ENCODE measurements at places on chromosomes 3 and 15.

GRCh38 chr3:131708241-131708640 lies 205.5 kb upstream of the MRPL3 start:
- no peak for DNase-seq

- DNase-seq, result peak; percentile 98
Measured at GRCh38 chr3:111071257-111072030, at the start of gene NECTIN3. NECTIN3 (plus strand) TSS chr3:111071816; CDS start chr3:111072018, 202 bp downstream.

GRCh38 chr3:21226086-21226485 lies 524.9 kb downstream of the ZNF385D start:
- DNase-seq, result no peak

DNA sequence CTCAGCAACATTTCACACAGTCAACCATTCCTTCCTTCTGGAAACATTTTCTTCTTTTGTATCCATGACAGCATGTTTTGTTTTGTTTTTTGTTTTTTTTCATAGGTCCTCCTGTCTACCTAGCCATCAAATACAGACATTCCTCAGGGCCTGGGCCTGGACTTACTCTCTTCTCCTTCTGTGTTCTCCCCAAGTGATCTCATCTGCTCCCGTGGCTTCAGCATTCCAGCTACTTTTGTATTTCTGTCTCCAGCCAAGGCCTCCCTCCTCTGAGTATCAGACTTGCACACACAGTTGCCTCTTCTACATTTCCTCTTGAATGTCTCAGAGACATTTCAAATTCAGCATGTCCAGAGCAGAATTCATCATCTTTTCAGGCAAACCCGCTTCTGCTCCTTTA lies 82.4 kb downstream of the HCN4 start:
- DNase-seq, result no peak

DNA sequence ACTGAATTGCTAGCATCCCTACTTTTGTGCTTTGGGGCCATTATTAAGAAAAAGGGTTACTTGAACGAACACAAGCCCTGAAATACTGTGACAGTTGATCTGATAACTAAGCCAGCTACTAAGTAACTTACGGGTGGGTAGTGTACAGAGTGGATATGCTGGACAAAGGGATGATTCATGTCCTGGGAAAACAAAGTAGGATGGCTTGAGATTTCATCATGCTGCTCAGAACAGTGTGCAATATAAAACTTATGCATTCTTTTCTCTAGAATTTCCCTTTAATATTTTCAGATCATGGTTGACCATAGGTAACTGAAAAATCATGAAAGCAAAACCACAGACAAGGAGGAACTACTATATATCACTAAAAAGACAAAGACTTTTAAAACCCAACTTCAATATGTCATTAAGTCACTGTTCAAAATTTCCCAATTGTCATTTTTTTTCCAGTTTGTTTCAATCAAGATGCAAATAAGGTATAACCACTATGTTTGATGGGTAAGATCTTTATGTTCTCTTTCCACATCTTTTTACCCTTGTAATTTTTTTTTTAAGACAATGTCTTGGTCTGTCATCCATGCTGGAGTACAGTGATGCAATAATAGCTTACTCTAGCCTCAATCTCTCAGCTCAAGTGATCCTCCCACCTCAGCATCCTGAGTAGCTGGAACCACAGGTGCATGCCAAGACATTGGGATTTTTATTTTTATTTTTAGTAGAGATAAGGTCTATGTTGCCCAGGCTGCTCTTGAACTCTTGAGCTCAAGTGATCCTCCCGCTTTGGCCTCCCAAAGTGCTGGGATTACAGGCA lies 67.7 kb downstream of the IFT80 start:
- peak; percentile 16 for DNase-seq

DNA sequence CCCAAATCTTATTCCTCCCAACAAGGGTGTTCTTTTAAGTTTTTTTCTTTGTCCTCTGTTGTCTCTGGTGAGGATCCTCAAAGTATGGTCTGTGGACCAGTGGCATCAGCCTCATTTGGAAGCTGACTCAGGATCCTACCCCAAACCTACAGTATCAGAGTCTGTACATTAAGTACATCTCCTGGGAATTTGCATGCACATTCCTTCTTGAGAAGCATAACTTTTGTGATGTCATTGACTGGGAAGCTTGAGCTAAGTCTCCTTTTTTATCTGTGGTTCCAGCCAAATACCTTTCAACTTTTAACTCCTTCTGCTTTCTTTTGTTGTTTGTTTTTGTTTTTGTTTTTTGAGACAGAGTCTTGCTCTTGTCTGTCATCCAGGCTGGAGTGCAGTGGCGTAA lies 40.5 kb downstream of the ARMC8 start:
- peak; percentile 47 for DNase-seq

DNA sequence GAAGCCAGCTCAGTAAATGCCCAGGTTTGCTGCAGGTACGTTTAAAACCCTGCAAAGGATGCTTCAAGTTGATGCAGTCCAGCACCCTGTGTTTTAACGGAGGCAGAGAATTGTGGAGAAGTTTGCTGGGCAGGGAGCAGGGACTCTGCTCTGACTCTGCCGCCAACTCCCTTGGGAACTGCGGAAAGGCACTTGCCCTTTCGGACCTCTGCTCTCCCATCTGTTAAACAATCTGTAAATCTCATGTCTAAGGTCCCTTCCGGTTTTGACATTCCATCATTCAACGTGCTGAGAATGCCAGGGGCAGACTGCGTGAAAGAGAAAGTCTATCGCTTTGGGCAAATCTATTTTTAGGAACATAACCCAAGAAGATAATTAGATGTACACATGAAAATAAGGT lies 184.5 kb downstream of the OPA1 start:
- no peak for DNase-seq

- no peak for DNase-seq
Measured at GRCh38 chr3:192128060-192128459, 599.3 kb downstream of the FGF12 start.

DNA sequence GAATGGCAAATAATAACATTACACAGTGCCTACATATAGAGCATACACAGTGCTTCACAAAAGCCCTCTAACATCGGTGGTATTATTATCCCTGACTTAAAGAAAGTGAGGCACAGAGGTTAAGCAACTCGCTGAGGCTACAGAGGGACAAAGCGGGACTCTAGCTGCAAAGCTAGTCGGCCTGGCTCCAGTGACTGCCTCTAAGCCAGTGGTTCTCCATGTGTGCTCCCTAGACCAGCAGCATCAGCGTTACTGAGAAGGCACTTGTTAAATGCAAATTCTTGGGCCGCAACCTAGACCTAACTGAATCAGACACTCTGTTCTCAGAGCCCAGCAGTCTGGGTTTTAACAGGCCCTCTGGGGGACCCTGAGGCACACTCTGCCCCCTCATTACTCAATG lies 33.1 kb upstream of the LIPC start:
- no peak for DNase-seq

DNA sequence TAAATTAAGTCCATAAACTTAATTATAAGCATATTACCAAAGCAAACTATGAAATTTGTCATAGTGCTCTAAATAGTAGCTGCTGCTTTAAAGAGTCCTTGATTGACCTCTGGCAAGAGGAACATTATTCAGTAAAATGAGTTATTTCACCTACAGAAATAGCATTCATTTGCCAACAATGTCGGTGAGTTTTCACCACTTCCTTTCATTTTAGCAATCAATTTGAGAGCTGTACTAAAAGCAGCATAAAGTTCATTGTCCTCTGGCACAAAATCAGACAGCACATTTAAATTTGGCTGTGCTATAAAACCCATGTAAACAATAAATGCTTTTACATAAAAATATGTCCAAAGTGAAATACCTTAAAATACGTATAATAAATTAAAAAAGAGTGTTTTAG lies 1515.7 kb downstream of the SI start:
- no peak for DNase-seq

- DNase-seq, result no peak
Measured at GRCh38 chr15:52798529-52799101, 8.5 kb upstream of the ONECUT1 start.

DNA sequence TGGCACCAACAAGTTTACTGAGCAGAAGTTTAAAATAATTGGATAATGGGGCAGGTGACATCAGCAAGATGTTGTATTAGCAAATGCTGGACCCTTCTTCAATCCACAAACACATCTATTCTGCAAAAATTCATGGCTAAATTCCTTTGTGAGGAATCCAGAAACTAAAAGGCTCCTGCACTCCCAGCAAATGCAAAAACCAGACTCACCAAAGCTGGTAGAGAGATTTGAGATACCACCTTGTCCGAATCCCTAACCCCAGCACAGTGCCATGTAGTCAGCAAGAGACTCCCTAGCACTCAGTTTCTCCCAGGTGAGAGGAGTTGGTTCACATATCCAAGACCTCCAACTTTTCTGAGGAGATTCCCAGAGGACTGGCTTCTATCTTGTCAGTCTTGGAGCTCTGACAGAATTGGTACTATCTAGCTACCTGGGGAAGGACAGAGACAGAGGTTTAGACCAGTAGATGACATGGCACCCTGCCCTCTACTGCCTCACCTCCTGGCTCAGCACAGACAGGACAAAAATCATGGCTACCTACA lies 21.8 kb downstream of the GREM1 start:
- DNase-seq, result no peak

GRCh38 chr3:16881896-16882630 lies 2.7 kb upstream of the PLCL2 start:
- DNase-seq, result no peak

DNA sequence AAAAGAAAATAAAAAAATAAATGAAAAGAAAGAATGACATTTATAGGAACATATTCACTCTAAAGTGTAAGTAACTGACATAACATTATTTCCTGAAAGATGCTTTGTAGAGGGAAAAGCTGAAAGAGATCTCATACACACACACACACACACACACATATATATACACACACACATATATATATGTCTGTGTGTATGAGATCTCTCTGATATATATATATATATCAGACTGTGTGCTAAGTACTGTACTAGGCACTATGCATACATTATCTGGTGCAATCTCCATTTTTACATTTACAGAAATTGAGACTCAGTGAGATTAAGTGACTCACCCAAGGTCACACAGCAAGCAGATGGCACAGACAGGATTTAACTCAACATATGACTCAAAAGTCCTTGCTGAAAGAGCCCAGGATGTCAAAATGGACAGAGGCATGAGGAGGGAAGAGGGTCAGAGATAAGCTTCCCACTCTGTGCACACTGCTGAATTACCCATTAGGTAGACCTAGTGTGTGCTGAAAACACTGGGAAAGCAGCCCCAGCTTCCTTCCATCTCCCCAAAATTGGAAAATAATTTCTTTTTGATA lies 15.0 kb downstream of the BHLHE40 start:
- no peak for DNase-seq

GRCh38 chr3:123892195-123892594 lies 8.1 kb upstream of the MYLK start:
- no peak for DNase-seq

DNA sequence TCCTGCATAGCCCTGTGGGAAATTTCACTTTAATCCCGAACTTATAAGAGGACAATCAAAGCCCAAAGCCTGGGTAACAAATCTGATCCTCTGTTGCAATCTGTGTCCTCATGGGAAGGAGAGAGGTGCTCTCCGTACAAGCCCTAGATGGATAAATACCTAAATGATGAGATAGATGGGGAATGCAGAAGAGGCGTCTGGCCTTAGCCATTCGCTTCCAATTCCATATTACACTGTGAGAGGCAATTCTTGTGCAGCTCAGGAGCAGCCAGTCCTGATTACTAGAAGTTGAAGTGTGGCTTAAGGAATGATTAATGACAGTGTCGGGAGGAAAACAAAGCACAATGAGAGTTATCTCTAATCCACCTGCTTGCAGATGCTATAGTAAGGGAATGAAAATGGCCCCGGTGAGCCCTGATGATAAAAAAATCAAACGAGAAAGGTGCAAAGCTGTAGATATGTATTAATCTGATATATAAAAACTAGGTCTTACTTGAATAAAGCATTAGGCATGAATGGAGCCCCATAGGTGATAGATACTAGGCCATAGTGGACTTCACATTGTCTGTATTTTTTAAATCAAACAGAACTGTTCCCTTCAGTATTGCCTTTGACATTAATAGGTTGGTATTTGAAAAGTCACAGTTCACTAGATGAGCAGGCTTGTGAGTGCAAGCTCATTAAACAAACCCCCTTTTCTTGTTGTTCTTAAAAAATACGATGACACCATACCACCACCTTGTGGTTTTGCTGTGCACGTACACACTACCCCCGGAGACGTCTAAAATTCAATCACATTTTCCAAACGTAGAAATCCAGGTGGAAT lies 54.2 kb upstream of the TMCO5A start:
- DNase-seq, result no peak

GRCh38 chr3:197912741-197913476 lies 37.1 kb upstream of the RPL35A start:
- peak; percentile 16 for DNase-seq

DNA sequence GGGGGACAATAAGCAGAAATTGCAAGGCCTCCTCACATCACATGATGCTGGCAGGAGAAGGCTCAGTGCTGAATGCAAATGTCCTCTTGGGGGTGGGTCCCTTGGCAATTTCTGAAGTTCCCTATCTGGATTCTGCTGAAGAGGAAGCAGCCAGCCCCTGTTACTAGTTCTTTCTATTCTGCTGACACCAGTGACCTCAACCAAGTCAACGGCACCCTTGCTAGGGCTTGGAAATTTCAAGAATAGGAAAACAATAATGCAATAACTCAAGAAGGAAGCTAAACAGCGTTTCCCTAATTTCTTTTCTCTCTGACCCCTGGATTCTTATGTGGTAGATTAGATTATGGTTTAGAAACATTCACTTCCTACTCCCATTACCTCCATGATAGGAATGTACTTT lies 46.2 kb upstream of the FOXP1 start:
- no peak for DNase-seq

- no peak for DNase-seq
Measured at GRCh38 chr15:77871852-77872371, 205.6 kb downstream of the TBC1D2B start.

- DNase-seq, result no peak
Measured at GRCh38 chr3:183268366-183268765, 15.3 kb downstream of the B3GNT5 start.

DNA sequence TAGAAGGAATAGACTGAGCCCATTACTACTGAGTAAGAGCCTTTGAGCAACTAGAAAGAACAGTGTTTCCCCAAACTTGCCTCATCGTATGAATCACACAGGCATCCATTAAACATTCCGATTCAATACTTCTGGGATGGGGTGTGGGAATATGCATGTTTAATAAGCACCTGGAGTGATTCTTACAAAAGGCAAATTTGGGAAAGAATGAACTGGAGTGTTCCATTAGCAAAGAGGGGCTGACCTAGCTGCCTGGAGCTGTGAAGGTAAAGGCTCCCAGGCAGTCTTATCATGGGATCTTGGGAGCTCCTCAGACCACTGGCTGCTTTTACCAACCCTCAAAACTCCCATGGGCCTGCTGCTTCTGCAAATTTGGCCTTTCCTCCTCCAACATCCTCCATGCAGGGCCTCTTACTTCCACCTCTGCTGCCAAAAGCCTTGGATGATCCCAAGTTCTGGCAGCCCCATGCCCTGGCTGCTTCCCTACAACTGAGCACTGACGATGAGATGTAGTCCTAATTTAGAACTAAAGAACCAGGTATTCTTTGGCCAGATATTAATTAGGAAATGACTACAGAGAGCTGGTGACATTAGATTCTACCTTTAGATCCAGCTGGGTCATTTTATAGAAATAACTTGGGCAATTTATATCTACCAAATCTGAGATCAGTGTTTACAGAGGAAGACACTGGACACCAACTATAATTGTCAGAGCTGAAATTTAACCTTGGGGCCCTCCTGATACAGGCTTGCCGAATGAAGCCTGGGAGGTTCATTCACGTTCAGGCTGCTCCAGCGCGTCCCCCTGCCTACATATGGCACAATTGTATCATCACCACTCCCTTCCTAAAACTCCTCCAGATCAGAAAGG lies 11.2 kb upstream of the HOMER2 start:
- DNase-seq, result no peak

GRCh38 chr3:82423268-82424030 lies 662.0 kb upstream of the GBE1 start:
- DNase-seq, result no peak

GRCh38 chr3:151290673-151291072 lies 12.3 kb upstream of the P2RY14 start:
- no peak for DNase-seq
